ENCODE measurements at places on chromosomes 5 and 9.
A peak's percentile ranks its signal among the peaks of the same experiment; 100 is the strongest.

DNA sequence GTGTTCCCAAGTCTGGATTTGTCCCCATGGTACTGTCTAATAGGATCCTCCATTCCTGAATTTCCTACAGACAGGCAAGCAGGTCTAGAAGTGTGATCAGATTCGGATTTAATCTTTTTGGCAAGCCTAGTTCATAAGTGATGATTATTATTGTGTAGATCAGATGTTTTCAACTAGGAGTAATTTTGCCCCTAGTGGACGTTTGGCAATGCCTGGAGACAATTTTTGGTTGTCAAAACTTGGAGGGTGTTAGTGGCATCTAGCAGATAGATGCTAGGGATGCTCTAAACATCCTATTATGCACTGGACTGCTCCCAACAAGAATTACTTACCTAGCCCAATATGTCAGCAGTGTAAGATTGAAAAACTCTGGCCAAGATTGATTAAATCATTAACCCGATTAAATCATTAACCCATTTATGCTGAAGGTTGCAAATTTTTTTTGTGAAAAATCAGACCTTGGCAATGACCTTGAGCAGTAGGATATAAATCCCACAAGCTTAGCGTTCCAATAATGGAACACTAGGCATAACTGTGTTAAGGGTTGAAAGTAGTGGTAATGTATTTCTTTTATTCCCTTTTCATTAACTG lies 28.2 kb downstream of the TCERG1 start:
- DNase-seq: no peak

- DNase-seq: no peak
These were observed 73.6 kb downstream of the CDH12 start for GRCh38 chr5:22779499-22779898.

DNA sequence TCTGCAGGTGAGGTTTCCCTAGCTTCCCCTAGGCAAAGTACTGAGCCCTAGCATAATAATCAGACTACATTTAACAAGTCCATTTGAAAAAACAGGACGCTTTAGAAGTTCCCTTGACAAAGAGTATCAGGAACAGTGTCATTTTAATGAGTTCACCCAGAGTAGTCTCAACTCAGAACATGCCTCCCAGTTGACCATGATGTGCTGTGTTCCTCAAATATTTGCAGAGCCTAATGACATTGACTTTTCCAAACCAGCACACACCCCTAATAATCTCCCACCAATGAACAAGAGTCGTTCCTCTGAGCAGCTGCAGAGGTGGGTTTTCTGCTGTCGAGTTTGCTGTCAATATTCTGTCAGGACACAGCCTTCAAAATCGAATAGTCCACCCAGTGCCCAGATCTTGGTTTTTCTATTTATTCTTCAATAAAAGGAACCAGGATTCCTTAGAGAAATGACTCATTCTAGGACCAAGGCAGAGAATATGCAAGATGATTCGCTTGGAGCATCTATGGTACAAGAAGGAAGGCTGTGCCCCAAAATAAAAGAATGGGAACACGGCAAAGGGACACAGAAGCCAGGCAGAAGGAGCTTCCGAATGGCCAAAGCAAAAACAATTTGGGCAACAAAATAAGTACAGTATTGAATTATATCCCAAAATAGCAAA lies 57.6 kb downstream of the OTULIN start:
- DNase-seq: no peak

GRCh38 chr9:6068983-6069382 lies 53.6 kb upstream of the RANBP6 start:
- no peak for DNase-seq

DNA sequence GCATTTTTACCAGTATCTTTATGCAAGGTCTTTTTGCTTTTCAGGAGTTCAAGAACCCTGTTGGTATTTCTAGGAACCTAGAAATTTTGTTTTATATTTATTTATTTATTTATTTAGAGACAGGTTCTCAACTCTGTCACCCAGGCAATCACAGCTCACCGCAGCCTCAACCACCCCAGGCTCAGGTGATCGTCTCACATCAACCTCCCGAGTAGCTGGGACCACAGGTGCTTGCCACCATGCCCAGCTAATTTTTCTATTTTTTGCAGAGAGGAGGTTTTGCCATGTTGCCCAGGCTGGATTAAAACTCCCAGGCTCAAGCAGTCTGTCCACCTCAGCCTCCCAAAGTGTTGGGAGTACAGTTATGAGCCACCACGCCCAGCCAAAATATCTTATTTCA lies 32.9 kb downstream of the LHX6 start:
- no peak for DNase-seq

DNA sequence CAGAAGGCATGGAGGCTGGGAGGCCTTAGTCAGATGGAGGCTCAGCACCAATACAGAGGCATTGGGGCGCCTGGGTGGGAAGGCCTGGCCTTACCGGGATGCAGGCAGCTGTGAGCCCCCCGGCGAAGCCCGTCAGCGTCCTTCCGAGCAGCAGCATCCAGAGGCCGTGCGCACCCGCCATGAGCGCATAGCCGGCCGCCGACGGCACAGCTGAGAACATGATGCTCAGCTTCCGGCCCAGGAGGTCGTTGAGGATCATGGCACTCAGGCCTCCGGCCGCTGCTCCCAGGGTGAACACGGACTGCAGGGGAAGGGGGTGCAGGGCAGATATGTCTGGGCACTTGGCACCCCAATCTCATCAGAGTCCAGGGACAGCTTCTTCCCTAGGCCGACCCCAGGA lies 2.0 kb downstream of the SLC2A6 start:
- DNase-seq: no peak

GRCh38 chr5:152883066-152883775 lies 478.1 kb upstream of the NMUR2 start:
- no peak for DNase-seq

DNA sequence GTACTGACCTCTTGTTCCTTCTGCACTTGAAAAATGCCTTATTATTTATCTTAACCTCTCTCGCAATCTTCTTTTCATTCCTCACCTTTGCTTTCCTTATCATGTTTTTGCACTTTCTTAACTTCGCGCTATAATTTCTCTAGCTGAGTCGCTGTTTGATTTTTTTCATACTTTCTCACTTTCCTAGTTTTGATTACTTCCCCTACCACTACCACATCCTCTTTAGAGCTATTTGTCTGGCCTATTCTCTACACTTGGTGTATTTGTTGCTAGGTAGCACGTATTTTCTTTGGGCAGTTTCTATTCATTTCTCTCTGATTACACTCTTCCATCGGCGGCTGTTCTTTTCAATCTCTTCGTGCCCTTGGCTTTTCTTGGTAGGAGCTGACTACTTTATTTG lies 611.8 kb downstream of the BNC2 start:
- DNase-seq: no peak

DNA sequence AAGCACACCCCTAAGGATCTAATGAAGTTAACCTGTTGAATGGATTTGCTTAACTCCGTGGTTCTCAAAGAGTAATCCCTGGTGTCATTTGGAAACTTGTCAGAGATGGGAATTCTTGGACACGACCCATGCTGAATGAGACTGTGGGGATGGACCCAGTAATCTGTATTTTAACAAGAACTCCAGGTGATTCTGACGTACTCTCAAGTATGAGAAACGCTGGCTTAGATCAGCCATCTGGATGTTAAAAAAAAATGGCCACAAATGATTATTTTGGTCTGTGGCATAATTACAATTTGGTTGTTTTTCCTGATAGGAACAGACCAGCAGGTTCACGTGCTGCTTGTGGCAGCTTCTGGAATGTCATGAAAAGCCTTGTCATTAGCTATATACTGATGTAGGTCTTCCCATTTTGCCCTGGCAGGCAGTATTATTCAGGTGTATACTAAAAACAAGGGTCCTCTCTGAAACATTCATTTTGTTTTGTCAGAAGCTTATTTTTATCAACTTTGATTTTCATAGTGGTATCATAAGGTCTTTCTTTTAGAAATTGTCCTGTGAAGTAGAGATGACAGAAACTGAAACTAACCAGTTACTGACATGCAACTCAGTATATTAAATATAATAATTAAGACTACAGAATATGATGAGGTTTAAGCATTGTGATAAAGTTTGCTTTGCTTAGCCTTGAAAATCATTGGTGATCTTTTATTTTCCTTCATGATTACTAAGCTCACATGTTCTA lies 15.4 kb downstream of the CPEB4 start:
- DNase-seq: no peak

DNA sequence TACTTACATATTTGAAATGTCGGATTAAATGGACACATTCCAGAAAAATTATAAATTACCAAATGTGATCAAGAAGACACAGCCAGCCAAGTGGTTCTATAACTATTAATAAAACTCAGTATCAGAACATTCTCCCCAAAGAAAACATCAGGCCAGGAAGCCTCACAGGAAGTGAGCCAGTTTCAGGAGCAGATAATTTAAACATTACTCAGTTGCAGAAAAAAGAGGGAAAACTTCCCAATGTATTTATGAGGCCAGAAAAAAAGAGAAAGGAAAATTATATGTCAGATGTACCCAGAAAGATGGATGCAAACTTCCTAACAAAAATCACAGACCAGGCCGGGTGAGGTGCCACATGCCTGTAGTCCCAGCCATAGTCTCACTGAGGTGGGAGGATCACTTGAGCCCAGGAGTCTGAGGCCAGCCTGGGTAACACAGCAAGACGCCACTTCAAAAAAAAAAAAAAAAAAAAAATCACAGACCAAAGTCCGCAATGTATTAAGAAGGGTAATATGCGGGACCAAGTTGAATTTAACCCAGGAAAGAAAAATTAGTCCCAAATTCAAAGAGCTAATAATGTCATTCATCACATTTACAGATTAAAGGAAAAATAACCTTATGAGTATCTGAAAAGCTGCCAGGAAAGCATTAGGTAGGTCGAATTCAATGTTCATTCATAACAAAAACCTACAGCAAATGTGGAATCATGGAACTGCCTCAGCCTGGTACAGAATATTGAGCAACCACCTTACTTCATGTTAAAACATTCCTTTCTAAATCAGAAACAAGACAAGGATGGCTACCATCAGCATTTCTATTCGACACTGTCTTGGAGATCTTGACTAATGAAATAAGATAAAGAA lies 37.2 kb upstream of the NRARP start:
- DNase-seq: no peak

GRCh38 chr5:3377176-3377575 lies 218.5 kb upstream of the IRX1 start:
- DNase-seq: no peak

DNA sequence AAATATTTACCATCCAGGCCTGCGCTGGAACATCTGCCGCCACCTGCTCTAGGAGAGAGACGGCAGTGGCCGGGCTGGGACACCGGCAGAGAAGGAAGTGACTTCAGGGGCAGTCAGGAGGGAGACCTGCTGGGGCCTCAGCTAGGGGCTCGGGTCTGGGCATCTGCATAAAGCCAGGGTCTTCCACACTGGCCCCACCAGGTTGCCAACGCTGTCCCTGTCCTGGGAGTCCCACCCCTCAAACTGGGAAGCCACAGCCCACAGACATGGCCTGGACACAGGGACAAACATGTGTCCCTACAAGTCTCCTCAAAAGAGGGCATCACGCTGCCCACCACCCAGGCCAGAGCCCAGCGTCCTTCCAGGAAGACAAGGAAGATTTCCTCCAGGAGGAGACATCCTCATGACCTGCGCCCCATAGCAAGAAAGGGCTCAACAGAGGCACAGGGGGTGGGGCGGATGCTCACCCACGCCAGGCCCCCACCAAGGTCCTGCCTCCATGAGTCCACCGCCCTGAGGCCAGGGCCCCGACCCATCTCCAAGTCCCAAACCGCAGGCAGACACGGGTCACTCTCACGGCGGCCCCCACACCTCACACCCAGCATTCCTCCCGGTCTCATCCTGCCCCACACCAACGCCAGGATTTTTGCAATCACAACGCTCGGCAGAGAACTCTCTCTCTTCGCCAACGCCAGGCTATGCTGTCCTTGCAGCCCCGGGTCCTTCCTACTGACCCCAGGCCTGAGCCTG lies 9.0 kb downstream of the VAV2 start:
- no peak for DNase-seq

- DNase-seq: no peak
These were observed 5.0 kb upstream of the MED10 start for GRCh38 chr5:6383376-6383775.

- DNase-seq: no peak
These were observed 82.7 kb downstream of the DOCK8 start for GRCh38 chr9:297104-297972.

GRCh38 chr5:95984287-95984938 lies 22.8 kb upstream of the ELL2 start:
- DNase-seq: no peak

GRCh38 chr9:117704024-117704575 lies at the start of gene TLR4:
Gene TLR4 (plus strand): TSS chr9:117704403. CDS start chr9:117704473, 70 bp downstream.
- no peak for DNase-seq

GRCh38 chr5:25891691-25892090 lies 1146.7 kb downstream of the CDH9 start:
- no peak for DNase-seq

DNA sequence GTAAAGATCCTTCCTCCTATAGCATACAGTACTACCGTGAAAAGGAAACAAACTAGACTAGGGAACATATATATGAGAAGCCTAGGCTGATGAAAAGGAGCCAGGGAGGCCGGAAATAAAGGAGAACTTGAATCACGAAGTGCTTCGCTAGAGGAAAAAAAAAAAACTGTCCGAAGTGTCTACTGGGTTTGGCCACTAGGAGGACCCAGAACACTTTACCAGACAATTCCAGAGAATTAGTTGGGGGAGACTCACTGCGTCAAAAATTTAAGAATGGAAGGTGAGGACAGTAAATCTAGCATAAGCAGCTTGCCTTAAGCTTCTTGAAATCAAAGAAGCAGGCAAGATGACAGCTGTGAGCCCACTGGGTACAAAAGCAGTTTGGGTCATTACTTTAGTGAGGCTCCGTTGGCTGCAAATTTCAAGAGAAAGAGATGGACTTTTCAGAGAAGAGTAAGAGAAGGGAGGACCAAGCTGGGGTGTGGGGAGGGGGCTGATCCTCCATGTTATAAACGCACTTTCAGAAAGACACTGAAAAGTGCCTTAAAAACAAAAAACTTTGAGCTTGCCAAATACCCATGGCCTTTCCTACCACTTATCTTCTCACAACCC lies 47.4 kb downstream of the P4HA2 start:
- DNase-seq: peak; percentile 31

- no peak for DNase-seq
These were observed 123.6 kb upstream of the CCDC112 start for GRCh38 chr5:115419846-115420585.

DNA sequence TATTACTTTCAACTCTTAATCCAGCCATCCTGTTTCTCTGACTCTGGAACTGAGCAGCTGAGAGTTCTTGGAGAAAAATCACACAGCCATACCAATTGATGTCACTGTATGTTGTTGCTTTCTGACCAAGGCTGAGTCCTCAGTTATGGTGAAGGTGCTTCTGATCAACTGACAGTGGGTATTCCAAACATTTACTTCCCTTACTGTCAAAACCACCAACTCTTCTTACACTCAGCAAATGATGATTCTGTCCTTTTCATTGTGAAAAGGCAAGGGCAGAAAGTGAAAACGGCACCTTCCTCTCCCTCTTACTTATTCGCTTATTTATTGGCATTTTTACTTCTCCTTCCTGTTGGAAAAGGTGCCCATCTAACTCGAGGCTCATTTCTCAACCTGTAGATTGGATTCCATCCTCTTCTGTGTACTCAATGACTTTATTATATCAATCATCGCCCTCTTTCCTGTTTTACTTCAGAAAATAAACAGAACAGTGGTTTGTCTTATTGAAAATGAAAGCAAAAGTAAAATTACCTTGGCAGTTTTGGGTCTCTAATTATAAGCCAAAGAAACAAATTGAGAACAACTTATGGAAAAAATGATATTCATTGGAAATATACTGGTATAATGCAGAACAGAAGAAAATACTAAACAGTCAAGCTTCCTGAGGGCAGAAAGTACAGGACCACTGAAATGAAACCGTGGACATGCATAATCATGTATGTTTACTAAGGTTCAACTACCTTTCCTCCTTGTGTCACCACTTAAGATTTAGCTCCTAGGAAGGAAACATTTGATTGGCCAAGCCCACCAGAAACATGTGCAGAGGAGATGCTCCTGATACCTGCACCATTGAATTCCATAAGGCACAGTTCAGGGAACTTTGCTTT lies 104.5 kb upstream of the CHD1 start:
- DNase-seq: no peak

Measured in activated T-cell treated with anti-CD3 and anti-CD28 coated beads, Interleukin-2, amount 50 U/mL, for 48 hours (primary cell).